ENCODE measurements at places on chromosomes 1 and 21. TPM values are rescaled to one million over a fixed set of nuclear protein-coding genes. Genes with fewer than 3 reads are reported as not detected.

ALG14 gene
- 1.6 TPM for total RNA-seq

DNA sequence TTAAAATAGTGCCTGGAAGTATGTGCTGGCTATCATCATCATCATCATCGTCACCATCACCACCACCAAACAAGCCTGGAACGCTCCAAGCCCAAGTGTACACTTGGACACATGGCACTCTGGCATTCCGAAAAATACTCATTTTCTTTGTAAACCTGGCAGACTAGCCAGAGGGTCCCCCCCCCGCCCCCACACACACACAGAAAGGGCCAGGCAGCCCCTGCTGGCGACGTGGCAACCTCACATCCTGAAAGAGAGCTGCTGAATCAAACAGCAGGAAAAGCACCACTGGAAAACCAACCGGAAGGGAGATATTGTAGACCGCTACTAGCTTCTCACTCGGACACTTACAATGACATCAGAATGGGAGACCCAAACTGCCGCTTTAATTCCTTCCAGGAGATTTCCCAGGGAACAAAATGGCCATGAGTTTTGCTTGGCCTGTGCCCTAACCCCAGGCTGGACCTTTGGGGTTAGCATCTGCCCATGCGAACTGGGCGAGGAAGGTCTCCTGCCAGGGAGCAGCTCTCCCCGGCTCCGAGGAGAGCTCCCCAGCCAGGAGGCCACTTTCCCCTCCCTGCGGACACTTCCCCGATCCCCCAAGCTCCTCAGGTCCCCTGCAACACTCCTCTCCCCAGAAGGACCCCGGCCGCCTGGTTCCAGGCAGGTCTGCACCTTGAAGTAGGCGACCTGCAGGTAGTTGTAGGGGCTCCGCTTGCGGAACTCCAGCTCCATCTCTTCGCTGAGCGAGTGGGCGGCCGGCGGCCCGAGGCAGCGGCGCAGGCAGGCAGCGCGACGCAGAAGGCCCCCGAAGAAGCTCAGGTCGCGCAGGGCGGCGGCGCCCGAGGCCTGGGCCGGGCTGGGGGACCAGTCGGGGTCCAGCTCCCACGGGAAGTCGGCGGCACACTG lies 742 bp downstream of the P3H1 start:
- DNase-seq = no peak

PRAMEF5 gene
- not detected for total RNA-seq

DNA sequence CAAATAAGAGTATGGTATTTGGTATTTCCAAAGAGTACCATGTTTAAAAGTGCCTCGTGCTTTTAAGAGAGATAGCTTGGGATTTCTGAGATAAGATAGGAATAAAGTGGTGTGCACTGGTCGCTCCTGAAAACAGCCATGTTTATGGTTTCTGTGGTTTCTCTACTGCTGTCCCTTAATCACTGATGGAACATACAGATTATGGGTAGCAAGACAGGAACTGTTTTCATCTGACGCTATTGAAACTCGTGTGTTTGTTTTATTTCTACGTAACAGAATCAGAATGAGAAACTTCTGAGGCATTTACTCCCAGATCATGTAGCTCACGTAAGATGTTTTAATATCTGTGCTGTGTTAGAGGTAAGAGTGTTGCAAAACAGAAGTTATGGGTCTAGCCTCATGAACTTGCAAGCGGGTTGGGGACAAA lies 126.0 kb downstream of the KIAA0319L start:
- no peak for DNase-seq

DNA sequence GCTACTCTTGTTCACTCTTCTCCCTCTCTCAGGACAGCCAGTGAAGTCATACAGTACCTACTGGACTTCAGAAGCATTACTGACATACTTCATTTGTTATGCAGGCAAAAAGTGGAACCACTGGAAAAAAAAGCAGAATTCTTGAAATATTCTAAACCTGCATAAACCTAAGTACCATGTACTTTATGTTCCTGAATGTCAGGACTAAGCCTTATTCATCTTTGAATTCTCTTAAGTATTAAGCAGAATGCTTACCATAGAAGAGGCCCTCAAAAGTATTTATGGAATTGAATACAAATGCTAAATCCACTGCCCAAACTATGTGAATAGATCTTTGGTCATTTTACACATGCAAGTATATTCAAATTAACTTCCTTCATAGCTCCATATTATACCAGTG lies 7.8 kb downstream of the PSMB2 start:
- DNase-seq = no peak
